HFFc6 (cell line): ENCODE measurements at places on chromosomes 1 and 21. TPM values are rescaled to one million over a fixed set of nuclear protein-coding genes. Genes with fewer than 3 reads are reported as not detected.
A peak's percentile ranks its signal among the peaks of the same experiment; 100 is the strongest.

DNA sequence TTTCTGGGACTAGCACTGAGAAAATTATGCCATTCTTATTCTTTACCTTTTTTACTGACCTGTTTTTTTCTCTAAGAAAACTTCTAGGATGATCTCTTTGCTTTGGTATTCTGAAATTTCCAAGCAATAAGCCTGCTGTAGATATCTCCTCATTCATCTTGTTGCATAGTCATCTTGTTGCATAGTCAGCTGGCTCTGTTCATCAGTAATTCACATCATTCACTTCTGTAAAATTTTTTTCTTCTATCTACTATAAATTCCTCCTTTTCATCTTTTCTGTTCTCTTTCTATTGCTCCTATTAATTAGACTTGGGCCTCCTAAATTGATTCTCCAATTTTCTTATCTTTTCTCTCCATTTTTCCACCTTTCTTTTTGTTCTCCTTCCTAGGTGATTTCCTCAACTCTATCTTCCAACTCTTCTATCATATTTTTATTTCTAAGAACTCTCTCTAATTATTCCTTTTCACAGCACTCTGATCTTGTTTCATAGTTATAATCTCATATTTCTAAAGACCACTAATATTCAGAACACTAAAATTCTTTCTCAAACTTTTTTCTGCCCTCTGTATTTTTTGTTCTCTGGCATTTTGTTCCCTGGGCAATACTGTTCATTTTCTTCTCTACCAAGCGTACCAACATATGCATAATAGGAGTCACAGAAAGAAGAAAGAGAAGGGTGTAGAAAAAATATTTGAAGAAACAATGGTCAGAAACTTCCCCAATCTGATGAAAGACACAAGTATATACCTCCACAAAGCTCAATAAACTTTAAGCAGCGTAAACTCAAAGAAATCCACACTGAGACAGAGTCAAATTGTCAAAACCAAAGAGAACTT, 17.7 kb downstream of the TUT4 start:
- peaks cover 11% of the 10 kb centered on the region for H3K4me1 ChIP-seq
- H3K27ac ChIP-seq, result peak overlapping the region; percentile 41; the same call in 1 of the 2 replicates
- H3K36me3 ChIP-seq, result peaks cover 30% of the 10 kb centered on the region
- no peak overlapping the region for H3K4me3 ChIP-seq

The SLC5A3 gene
- total RNA-seq, result 7.6 to 21.1 TPM (median 17.3 TPM) in 3 replicates

The LCE2A gene
- 2.8 to 19.4 TPM (median 18.6 TPM) in 3 replicates for total RNA-seq

The CA6 gene
- total RNA-seq, result not detected in 2 replicates
